Body of pancreas (tissue), 4 donors: ENCODE measurements at places on chromosomes 16 and 17. TPM values are rescaled to one million over a fixed set of nuclear protein-coding genes. Genes with fewer than 3 reads are reported as not detected.
A peak's percentile ranks its signal among the peaks of the same experiment; 100 is the strongest.

GRCh38 chr16:76237471-76237870 is 39.7 kb upstream of the CNTNAP4 start:
- no peaks in the 10 kb centered on the region for H3K27me3 ChIP-seq
- no peak for DNase-seq
- H3K4me3 ChIP-seq: no peak overlapping the region
- H3K27ac ChIP-seq: no peak overlapping the region

DNA sequence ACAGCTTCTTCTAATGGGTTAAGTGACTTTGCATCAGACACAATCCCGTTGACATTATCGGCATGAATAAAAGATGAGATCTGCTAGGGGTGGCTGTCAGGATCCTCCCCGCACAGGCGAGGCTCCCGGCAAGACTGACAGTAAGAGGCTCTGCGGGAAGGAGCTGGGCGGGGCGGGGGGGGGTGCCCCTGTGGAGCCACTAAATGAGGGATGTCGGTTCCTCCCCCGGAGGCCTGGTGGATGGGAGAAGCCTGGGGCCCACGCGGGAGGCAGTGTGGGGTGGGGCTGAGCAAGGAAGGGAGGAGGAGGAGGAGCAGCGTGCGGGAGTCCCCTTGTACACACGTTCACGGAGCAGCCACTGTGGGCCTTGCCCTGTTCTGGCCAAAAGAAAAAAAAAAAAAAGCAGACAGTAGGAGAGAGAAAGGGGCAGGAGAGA is 190.9 kb upstream of the GSE1 start:
- H3K4me3 ChIP-seq: no peak overlapping the region
- H3K36me3 ChIP-seq: no peaks in the 10 kb centered on the region
- H3K4me1 ChIP-seq: peaks cover 48% of the 10 kb centered on the region
- H3K27ac ChIP-seq: peak overlapping the region; percentile 68
- DNase-seq: no peak

GRCh38 chr16:82071421-82071820 is 36.4 kb downstream of the HSD17B2 start:
- H3K27me3 ChIP-seq: no peaks in the 10 kb centered on the region
- H3K36me3 ChIP-seq: no peaks in the 10 kb centered on the region
- no peak overlapping the region for H3K27ac ChIP-seq

C16orf74 gene
- 1.0 TPM for total RNA-seq
